K562 (cell line): ENCODE measurements at places on chromosomes 11 and 22.

GRCh38 chr11:970319-970871, 44.7 kb downstream of the AP2A2 start:
- DNase-seq: no peak

- no peak for DNase-seq
Observed at GRCh38 chr11:25057861-25058260, 561.0 kb downstream of the LUZP2 start.

DNA sequence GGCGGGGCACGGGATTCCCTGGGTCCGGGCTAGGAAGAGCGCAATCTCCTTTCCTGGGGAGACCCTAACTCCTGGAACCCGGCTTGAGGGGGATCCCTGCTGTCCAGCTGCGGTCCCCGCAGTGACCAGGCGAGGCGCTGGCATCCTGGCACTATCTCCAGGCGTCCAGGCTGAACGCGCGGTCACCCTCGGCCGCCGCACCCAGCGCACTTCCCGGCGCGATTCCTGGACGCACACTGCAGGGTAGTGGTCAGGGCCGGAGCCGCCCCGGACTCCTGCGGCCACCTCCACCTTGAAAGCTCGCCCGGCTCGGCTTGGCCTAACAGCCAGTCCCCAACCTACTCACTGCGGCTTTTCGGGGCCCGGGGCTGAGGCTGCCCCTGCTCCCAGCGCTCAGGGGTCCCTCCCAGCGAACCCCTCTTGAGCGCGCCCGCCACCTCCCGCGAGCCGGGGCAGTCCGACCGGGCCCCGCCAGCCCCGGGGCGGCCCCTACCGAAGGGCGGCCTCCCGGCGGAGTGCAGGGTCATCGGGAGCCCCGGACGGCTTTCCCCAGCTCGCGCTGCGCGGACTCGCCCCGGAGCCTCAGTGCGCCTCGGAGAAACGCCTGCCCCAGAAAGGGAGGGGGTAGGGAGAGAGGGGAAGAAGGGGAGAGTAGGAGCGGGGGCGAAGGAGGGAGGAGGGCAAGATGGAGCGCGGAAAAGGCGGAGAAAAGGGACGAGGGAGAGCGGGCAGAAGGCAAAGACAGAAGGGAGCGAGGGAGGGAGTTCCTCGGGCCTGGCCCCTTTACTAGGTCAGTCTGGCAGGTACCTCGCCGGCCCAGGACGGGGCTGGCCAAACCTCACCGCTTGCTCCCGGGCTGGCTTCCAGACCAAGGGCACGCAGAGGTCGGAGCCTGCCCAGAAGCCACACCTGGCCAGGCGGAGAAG, 1.0 kb downstream of the POU2AF3 start:
- no peak for DNase-seq

DNA sequence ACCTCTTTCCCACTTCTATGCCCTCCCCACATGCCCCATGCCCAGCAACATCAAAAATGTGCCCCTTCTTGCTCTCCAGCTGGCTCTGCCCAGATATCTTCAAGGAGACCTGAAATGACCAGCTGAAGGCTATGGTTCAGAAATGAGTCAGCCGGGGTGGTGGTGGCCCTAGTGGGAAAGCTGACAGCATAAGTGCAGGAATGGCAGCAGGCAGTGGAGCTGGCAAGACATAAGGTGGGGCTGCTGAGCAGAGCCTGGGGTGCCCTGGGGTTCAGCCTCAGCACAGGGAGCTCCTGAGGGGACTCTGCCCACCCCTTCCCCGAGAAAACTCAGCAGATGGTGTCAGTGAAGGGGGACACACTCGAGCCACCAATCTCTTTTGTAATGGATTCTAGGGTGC, 593.4 kb downstream of the BUD13 start:
- no peak for DNase-seq

GRCh38 chr11:32297611-32298011, 137.7 kb downstream of the WT1 start:
- DNase-seq: peak; percentile 11

GRCh38 chr11:78820741-78821140, 246.1 kb upstream of the NARS2 start:
- no peak for DNase-seq

DNA sequence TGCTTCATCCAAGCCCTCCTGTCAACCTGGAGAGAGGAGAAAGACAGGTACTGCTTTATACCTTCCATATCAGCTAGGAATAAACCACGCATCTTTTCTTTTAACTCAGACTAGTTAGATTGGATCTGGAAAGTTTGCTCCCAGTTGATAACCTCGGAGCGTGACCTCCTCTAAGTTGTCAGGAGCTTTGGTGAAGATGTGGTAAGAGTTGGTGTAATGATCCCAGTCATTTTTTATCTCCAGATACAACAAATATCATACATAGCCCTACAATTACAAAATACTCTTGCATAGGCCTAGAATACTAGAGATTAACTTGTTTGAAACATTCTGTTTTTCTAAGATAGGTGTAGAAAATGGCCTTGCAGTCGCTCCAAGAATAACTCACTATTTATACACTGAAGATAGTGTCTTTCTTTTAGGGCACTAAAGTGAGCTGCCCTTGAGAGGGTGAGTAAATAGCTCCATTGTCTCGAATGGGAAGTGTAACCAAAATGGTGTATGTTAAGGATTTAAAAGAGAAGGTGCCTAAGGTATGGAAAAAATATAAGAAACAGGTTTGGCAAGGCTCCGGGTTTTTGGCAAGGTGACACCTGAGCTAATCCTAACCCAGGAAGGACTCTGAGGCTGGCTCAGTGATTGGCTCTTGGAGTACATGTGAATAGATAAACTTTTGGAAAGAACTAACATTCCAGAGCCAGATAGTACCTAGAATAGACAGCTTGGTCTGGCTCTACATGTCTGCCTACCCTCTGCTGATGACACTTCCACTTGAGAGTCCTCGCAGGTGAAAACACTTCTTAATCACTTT, 59.4 kb downstream of the GLYATL1 start:
- no peak for DNase-seq

DNA sequence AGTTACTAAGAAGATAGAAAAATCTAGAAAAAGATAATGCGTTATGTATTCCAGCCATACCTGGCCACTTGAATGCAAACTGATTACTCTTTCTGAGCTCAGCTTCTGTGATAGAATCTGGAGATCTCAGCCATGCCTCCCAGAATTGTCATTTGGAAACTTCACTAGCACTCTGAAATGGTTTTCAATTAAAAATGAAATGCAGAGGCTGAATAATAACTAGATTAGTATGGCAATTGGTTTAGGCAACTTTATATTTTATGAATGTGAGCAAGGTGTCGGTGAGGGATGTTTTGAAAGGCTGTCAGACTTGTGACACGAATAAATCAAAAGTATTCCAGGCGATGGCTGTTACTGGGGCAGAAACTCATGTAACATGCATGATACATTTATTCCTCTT, 128.8 kb upstream of the SORL1-AS1 start:
- no peak for DNase-seq

DNA sequence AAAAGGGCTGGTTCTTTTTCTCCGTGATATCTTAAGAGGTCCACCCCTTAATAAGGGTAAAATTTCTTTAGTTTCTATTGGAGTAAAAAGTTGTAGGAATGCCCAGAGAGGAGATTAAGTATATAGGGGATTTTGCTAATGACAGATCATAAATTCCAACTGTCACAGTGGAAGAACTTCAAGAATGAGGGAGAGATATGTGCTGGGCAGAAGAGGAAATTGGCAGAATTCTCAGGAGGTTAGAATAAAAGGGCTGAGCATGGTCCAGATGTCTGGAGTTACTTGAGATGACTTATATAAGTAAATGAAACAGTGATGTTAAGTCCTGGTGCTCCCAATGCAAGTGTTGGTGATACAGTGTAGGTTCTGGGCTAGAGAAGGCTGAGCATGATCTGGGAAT, 417.6 kb upstream of the ARHGAP42 start:
- no peak for DNase-seq

- no peak for DNase-seq
Observed at GRCh38 chr11:68373189-68373814, 60.9 kb downstream of the LRP5 start.

DNA sequence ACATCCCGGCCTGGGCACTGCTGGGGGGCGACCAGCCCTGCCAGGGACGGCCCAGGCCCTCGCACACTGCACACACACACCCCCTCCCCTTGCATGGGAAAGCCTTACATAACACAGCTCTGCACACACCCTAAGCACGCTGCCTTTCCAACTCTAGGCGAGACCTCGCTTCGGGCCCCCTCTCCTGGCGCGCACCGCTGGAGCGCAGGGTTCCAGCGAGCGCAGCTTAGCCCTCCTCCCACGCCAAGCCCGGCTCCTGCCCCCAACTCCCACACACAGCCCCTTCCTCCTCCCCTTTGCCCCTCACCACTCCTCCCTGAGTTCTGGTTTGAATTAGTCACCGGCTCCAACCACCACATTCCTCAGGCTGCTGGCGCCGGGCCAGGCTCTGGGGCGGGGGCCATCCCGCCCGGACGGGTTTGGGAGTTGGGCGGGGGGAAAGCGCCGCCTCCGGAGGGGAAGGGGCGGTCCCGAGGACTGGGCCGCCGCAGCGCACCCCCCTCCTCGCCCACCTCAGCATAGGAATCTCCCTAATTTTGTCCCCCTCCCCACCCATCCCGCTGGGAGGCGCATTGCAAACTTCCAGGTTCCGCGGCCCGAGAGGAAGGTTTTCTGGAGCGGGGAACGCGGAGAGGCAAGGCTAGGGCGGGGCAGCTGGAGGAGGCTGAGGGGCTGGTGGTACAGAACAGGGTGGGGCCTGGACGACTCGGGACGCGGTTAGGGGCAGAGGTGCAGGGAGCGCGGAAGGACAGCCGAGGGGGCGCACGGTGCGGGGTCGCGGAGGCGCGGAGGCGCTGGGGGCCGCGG, 966 bp downstream of the AHNAK start:
- DNase-seq: peak; percentile 87

DNA sequence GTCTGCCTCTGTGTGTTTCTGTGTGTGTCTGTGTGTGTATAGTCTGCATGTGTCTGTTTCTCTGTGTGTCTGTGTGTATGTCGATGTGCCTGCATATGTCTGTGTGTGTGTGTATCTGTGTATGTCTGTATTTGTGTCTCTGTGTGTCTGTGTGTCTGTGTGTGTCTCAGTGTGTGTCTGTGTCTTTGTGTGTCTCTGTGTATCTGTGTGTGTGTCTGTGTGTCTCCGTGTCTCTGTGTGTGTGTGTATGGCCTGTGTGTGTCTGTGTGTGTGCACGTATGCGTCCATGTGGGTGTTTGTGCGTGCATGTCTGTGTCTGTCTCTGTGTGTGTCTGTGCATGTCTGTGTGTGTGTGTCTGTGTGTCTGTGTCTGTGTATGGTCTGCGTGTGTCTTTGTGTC, 439 bp downstream of the SNX32 start:
- DNase-seq: no peak

DNA sequence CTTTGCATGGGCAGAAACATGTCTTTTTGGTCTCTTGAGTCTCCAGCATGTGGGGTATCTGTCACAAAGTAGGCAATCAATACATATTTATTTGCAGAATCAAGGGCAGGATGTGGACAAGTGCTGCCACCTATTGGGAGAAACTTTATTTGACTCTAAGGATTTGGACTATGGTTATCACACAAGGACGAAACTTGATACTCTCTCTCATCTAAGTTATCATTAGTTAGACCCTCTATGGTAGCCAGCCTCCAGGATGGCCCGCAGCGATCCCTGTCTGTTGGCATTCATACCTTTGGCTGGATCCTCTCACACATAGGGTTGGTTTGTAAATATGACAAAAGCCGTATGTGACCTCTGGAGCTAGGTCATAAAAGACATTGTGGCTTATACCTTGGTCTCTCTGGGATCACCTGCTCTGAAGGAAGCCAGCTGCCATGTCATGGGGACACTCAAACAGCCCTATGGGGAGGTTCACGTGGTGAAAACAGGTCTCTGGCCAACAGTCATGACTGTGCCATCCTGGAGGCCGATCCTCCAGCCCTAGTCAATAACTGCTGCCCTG, 1.1 kb upstream of the FBXO7 start:
- peak; percentile 65 for DNase-seq

GRCh38 chr11:43835104-43835503, 45.5 kb upstream of the ALKBH3 start:
- DNase-seq: no peak

- DNase-seq: no peak
Observed at GRCh38 chr22:49996119-49996517, 16.4 kb downstream of the IL17REL start.

DNA sequence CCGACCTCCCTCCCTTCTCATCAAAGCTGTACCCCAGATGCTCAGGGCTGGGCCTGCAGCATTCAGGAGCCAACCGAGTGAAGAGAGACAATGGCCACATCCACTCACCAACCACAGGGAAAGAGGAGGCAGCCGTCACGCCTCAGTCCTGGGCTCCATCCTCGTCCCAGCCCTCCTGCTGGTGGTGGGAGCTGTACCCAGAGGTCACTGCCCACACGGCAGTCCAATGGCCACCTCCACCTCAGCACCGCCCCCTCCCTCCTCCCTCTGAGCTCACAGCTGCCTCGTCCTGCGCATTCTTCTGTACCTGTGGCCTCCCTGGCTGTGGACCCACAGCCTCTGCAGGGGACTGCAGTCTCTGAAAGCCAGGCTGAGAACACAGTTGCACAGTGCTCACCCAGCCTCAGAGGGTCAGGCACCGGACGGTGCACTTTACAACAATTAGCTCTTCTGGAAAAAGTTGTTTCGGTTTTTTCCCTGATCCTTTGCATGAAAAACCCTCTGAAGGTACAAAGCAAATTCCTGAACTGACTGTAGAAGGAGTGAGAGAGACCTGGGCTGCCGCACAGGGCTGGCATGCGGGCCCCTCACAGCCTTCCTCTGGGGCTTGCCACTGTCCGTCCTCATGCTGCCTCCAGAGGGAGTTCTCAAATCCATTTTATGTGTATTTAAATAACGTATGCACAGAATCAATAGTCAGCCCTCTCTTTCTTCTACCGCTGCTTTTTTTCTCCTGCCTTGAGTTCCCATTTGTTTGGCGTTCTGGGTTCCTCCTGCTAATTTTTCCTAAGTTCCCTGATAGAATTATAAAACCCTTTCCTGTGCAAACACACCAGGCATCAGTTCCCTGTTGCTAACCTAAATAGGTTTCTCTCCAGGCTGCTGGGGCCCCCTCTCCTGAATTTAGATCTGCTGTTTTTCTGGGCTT, 52.7 kb downstream of the PHF21B start:
- peak; percentile 4 for DNase-seq

- no peak for DNase-seq
Observed at GRCh38 chr11:134951305-134951700, 539.3 kb upstream of the B3GAT1 start.

DNA sequence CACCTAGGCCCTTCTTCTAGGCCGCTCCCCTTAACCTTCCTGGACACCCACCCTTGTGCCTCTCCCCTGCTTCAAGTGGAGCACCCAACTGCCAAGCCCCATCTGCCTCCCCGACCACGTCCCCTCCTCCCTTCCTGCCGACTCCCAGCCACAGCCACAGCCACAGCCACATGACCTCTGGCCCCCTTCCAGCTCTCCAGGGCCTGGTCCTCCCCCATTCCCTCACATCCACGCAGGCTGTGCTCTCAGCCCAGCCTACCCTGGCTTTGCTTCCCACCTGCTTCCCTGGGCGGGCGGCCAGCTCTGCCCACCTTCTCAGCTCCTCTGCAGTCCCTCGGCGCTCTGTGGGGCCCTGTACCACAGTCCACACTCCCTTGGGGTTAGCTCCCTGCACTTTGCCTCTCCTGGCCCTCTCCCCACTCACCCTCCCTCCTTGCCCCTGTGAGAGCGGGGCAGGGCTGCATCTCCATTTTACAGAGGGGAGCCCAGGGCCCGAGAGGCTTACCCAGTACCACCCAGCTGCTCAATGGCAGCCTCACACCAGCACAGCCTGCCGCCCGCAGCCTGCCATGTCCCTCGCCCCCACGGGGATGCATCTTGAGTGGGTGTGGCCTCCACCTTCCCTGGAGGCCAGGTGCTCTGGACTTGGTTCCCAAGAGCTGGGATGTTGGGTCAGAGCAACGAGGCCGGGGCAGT, 20.3 kb downstream of the PARVG start:
- DNase-seq: no peak
